Right renal pelvis (tissue), 4 donors: ENCODE measurements at places on chromosomes 1 and 21. TPM values are rescaled to one million over a fixed set of nuclear protein-coding genes. Genes with fewer than 3 reads are reported as not detected.

Gene SUMO3
- polyA plus RNA-seq = 118 TPM

Gene HSF2BP
- 2.4 TPM for polyA plus RNA-seq

Gene OLFML3
- 167 TPM for polyA plus RNA-seq

Gene ADAMTSL4
- polyA plus RNA-seq = 13.3 TPM

Gene C1orf185
- polyA plus RNA-seq = not detected

Gene RHCE
- polyA plus RNA-seq = 1.2 TPM

Gene MATN1
- 0.21 TPM for polyA plus RNA-seq

- no peak for DNase-seq
Measured at GRCh38 chr1:92816732-92817131, 15.1 kb upstream of the RPL5 start.

DNA sequence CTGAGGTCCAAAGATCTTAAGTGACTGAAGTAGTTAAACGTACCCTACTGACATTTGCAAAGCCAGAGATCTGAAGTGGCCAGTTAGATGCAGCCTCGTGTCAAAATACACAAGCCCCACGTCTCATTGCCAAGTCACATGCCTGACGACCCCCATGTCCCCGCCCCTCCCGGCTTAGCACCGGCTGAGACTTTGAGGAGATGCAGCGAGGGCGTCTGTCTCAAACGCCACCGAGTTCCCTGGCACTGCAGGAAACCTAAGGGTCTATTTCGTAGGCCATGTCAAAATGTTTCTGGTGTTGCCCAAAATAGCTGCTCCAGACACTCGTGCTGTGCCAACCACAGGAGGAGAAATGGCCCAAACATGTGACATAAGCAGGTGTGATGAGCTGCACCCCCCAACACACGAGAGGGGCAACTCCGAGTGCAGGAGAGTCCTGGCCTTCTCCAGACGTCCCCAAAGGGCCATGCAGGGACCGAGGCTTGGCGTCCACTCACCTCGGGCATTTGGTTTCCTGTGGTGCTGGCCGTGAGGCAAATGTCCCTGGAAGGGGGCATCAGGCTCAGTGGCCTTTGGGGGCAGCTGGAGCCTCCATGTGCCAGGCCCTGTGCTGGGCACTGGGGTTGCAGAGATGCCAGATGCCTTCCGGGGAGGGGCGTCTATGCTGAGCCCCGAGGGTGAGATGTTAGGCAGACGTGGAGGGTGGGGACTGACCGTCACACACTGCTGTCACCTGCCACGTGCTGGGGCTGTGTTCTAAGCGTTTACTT is 67.0 kb downstream of the MATN1 start:
- no peak for DNase-seq

- DNase-seq = no peak
Measured at GRCh38 chr21:25757531-25757930, 22.8 kb downstream of the GABPA start.

DNA sequence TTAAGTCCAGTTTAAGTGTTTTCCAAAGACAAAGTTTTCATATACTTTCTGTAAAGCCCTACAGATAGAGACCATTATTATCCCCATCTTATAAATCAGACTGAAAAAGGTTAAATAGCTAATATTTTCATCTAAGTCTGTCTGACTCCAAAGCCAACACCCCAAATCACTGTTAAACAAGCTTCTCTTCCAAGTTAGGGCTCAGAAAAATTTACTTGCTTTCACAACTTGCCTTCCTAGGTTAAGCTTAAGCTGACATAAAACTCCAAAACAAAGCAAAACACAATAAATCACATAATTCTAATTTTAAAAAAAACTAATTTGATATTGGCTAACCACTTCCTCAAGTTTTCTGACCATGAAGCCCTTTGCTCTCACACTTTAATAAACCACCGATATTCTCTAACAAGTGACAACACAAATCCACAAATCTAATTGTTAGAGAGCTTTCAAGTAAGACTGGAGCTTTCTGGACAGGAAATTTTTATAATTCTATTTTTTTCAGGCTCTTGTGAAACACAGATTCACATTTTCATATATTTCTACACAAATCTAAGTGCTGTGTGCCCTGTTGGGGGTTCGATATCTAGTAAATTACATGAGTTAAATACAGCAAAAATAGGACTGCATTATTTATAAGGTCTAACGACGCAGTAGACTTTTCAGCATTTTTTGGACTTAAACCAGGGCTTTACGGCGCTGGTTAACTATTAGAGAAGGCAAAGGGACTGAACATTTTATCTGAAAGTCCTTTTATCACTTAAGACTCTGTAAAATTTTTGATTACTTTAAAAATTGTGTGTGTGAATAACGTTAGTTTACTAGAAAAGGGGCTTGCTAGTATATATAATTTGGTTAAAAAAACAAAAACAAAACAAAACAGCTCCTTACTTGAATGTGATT is 2.1 kb downstream of the GNG12 start:
- no peak for DNase-seq

DNA sequence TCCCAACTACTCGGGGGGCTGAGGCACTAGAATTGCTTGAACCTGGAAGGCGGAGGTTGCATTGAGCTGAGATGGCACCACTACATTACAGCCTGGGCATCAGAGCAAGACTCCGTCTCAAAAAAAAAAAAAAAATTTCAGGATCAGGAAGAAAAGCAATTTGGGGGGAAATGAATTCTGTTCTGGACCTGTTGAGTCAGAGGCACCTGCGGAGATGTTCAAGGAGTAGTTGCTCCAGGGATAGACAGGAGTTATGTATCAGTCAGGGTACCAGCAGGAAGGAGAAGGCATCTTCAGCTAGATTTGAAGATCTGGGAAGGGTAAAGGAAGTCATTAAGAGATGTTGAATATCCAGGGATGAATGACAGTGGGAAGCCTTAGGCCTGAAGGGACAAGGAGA is 2.9 kb upstream of the RHBDL2 start:
- DNase-seq = no peak

DNA sequence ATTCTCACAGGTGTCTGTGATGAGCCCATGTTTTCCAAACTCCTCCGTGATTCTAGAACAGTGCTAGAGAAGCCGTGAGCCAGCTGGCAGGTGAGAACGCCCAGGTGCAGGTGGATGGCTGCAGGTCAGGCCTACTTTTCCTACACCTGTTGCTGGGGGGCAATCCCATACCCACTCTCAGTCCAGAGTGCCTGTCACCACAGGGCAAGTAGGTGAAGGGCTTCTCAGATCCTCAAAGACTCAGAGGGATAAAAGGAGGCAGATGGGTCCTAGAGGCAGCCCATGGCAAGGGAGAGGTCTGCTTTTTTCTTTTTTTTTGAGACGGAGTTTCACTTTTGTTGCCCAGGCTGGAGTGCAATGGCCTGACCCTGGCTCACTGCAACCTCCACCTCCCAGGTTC is 50.7 kb upstream of the H6PD start:
- no peak for DNase-seq

DNA sequence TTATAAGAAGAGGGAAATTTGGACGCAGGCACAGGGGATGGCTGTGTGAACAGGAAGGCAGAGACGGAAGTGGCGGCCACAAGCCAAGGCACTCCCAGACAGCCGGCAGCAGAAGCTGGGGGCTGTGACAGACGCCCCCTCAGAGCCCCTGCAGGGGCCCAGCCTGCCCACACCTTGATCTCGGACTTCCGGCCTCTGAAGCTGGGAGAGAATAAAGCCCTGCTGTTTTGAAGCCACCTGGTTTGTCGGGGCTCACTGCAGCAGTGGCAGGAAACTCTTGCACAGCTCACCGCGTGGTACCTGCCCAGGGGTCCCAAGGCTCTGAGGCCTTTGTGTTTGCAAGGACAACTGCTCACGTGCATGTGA is 13.7 kb downstream of the MEGF6 start:
- no peak for DNase-seq

DNA sequence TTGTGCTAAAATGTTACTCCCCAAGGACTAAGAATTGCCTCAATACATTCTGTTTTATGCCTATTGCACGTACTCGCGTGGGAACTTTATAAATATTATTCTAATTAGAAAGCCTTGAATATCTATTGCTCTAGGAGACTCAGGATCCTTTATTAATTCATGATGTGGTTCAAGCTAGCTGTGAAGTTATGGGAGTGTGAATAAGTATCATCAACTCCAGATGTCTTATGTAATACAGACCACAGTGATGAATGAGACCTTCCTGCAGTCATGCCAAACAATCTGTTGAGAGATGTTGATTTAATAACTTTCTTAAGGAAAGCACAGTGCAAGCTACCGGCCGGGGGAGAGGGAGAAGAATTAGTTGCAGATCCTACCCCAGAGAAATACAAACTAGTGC is 519.2 kb upstream of the ZP4 start:
- DNase-seq = no peak

DNA sequence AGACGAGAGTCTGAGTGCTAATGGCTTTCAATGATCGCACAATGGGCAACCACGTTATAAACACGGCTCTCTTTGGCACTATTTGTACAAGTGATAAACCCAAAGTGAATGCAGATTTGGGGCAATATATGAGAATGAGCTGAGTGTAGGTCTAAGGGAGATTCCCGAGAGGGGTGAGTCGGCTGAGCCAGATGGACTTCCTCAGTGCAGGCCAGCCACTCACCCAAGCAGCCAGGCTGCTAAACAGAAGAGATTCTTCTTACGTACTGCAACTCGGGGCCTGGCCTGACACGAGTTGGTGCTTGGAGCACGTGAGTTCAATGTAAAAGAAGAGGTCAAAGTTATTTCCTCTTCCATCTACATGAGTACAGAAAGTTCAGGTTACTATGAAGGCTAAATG is 6.2 kb upstream of the MIXL1 start:
- no peak for DNase-seq

DNA sequence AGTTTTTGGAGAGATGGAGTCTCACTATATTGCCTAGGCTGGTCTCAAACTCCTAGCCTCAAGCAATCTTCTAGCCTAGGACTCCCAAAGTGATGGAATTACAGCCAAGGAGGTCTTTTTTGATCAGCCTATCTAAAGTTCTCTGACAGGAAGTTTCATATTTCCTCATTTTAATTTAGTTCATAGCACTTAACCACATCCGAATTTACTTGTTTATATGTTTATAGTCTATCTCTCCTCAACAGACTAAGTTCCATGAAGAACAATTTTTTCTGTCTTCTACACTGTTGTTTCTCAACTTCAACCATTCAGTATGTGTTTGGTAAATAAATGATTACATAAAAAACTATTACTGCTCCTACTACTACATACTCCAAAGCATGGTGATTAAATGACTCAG is 47.9 kb downstream of the GON4L start:
- DNase-seq = no peak

DNA sequence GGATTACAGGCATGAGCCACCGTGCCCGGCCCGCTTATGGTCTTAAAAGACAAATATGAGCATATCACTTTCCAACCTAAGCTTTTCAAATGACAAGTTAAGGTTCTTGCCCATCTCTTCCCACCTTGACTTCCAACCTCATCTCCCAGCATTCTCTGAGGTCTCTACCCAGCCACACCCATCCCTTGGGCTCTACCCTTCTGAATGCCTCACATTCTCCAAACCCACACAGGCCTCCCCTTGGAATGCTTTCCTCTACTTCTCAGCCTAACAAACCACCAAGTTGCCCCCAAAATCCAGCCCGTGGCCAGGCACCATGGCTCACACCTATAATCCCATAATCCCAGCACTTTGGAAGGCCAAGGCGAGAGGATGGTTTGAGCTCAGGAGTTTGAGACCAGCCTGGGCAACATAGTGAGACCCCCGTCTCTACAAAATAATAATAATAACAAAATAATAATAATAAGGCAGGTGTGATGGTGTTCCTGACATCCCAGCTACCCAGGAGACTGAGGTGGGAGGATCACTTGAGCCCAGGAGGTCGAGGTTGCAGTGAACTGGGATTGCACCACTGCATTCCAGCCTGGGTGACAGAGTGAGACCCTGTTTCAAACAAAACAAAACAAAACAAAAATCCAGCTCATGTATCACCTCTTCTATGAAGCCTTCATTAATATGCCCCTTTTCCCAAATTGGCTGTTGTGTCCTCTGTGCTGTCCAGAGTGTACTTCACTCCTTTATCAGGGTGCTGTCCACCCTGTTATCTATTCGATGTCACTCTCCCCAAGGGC is 11.2 kb downstream of the DCST2 start:
- DNase-seq = no peak

DNA sequence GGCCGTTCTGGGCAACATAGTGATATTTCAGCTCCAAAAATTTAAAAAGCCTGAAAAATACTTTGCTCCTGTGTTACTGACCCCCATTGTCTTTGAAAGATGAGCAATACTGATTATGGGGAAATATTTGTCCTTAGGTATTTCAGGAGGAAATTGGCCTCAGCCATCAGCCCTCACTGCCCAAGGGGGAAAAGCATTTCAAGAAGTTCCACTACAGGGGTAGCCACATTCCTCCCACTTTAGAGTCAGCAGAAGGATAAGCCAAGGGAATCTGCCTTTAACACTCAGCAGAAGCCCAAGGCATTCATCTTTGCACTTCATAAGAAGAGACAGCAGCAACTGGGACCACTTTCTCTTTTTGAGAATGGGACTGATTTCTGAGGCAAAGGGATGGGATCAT is 40.5 kb upstream of the ZNF326 start:
- no peak for DNase-seq

DNA sequence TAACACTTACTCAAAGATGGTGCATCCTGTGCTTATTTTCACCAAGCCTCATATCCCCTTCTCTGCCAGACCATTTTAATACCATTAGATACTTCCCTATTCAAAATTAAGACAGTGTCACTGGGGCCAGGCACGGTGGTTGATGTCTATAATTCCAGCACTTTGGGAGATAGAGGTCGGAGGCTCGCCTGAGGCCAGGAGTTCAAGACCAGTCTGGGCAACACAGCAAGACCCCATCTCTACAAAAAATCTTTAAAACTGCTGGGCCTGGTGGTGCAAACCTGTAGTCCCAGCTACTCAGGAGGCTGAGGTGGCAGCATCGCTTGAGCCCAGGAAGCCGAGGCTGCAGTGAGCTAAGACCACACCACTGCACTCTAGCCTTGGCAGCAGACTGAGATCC is 28.2 kb downstream of the APP start:
- no peak for DNase-seq

- no peak for DNase-seq
Measured at GRCh38 chr1:77888081-77888780, at the start of gene NEXN. Gene NEXN (plus strand): TSS chr1:77888624. CDS start chr1:77916107, 27,483 bp downstream.

GRCh38 chr1:235403593-235403992 is 36.4 kb downstream of the TBCE start:
- DNase-seq = no peak

DNA sequence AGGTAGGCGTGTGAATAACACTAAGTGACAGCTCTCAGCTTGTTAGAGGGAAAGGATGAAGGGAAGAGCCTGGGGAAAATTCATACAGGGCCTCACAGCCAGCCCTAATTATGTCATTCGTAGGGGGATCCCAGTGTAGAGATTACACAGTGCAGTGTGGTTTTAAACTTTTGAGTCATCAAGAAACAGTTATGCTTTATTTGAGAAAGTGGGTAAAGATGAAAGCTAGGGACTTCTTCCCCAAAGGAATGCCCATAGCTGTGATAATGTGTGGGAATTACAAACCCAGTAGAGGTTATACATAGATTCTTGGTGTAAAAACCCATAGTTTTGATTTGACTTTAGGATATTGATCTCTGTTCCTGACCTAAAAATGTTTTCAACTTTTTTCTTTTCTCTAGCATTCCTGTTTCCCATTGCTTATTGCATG is 1.9 kb downstream of the TTF2 start:
- DNase-seq = no peak

- DNase-seq = no peak
Measured at GRCh38 chr21:29145354-29145782, 14.9 kb downstream of the MAP3K7CL start.
